ENCODE measurements at places on chromosomes 4 and X. TPM values are rescaled to one million over a fixed set of nuclear protein-coding genes. Genes with fewer than 3 reads are reported as not detected.

GRCh38 chr4:15765910-15766697, 12.0 kb upstream of the CD38 start:
- DNase-seq = no peak
- no peaks in the 10 kb centered on the region for H3K27me3 ChIP-seq
- H3K27ac ChIP-seq = no peak overlapping the region
- no peak overlapping the region for H3K4me3 ChIP-seq
- H3K4me1 ChIP-seq = no peaks in the 10 kb centered on the region

GRCh38 chr4:77248805-77249204, 91.8 kb downstream of the CCNG2 start:
- H3K4me1 ChIP-seq = no peaks in the 10 kb centered on the region
- H3K27me3 ChIP-seq = no peaks in the 10 kb centered on the region
- no peaks in the 10 kb centered on the region for H3K36me3 ChIP-seq
- H3K27ac ChIP-seq = no peak overlapping the region

DNA sequence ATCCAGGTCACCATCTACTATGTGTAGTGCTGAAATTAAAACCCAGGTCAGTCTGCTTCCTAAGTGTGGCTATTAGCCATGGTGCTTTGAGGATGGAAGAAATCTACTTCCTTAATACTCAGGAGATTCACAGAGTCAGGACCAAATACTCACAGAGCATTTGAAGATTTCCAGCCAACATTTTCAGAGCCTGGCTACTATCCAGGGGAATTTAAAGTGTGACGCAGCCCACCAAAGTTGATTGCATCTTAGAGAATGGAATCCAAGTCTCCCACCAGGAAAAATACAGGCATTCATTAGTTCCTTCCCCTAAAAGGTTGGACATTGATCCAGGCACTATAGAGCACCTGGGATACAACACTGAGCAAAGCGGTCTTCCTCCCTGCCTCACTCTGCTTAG, 83.8 kb downstream of the HS3ST1 start:
- no peak for DNase-seq
- no peak overlapping the region for H3K4me3 ChIP-seq
- H3K27me3 ChIP-seq = no peaks in the 10 kb centered on the region
- no peak overlapping the region for H3K27ac ChIP-seq
- no peaks in the 10 kb centered on the region for H3K4me1 ChIP-seq

- no peaks in the 10 kb centered on the region for H3K36me3 ChIP-seq
- H3K4me1 ChIP-seq = no peaks in the 10 kb centered on the region
- no peak overlapping the region for H3K27ac ChIP-seq
- H3K27me3 ChIP-seq = no peaks in the 10 kb centered on the region
- H3K4me3 ChIP-seq = no peak overlapping the region
- no peak for DNase-seq
Observed at GRCh38 chrX:13377550-13377934, 57.7 kb upstream of the ATXN3L start.

TECRL gene
- not detected for total RNA-seq

SLITRK4 gene
- 4.0 TPM for total RNA-seq

DNA sequence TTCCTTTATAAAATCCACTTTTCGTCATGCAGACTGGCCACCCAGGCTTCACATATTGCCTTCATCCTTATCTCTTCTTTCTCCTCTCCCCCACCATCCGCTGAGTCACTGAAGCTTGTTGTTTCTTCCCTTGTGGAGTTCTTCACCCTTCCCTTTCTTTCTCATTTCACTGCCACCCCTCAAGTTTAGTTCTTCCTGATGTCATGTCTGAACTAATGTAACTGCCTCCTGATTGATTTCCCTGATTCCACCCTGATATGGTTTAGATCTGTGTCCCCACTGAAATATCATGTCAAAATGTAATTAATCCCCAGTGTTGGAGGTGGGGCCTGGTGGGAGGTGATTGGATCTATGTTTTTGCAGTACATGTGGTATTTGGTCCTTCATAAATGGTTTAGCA, 151.4 kb downstream of the CPEB2 start:
- no peak for DNase-seq
- peaks cover 22% of the 10 kb centered on the region for H3K4me1 ChIP-seq
- H3K27ac ChIP-seq = no peak overlapping the region
- H3K36me3 ChIP-seq = no peaks in the 10 kb centered on the region
- H3K4me3 ChIP-seq = no peak overlapping the region

UPF3B gene
- total RNA-seq = 11.5 TPM

DNA sequence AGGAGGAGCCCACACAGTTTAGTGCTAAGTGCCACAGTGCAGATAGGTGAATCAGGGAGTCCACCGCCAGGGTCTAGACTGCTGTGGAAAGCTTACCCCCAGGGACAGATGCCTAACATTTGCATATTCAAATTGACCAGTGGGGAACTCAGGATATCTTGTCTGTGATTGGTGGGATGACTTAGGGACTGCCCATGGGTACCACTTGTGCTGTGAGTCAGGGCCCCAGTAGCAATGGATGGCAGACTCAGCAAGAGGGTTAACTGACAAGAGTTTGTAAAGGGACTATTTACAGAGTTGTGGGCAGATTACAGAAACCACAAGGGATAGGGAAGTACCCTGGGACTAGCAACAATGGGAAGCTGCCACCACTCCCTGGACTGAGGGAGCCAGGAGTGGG, 282.1 kb downstream of the BCOR start:
- peaks cover 7% of the 10 kb centered on the region for H3K27me3 ChIP-seq
- H3K4me1 ChIP-seq = peaks cover 38% of the 10 kb centered on the region
- no peak overlapping the region for H3K4me3 ChIP-seq
- peak; percentile 31 for DNase-seq
- no peak overlapping the region for H3K27ac ChIP-seq

BEND2 gene
- total RNA-seq = not detected

GRCh38 chr4:107856901-107857300, 32.2 kb downstream of the SGMS2 start:
- DNase-seq = no peak
- no peak overlapping the region for H3K4me3 ChIP-seq
- H3K36me3 ChIP-seq = no peaks in the 10 kb centered on the region
- H3K4me1 ChIP-seq = peaks cover 12% of the 10 kb centered on the region

DNA sequence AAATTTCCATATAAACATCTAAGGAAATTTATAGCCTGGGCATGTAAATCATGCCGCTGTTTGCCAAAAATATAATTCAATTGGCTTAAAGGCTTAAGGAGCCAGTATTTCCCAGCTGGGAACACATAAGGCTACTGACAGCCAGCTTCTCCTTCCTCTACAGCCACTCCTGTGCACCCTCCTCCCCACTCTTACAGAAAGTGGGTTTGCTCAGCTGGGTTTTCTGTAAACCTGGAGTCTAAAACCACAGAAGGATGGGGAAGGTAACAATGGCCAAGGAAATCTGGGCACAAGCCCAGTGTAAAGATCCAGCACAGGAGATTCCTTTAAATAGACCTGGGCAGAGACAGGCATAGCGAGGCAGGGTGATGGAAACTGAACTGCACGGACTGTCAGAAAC, 18.5 kb downstream of the ACSL1 start:
- H3K27me3 ChIP-seq = no peaks in the 10 kb centered on the region
- no peak overlapping the region for H3K4me3 ChIP-seq
- no peak overlapping the region for H3K27ac ChIP-seq
- no peak for DNase-seq

SLC2A9 gene
- total RNA-seq = not detected

PNMA6A gene
- 7.1 TPM for total RNA-seq

DNA sequence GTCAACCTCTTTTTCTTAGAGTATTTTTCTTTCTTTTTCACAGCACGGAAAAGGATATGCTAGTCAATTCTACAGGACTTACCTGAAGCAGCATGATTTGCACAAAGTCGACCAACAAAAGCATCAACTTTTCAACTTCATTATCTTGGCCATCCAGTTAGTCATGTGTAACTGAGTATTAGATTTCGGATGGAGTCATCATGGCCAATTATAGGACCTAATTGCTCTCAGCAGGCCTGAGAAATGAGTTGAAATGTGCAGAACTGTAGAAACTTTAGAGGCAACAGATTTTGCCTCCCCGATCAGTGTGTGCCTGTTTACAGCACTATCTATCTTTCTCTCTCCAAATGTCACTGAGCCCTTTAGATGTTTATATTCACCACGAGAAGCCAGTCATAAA, 41.0 kb downstream of the PCDH10 start:
- DNase-seq = no peak
- no peak overlapping the region for H3K27ac ChIP-seq
- H3K36me3 ChIP-seq = no peaks in the 10 kb centered on the region
- no peak overlapping the region for H3K4me3 ChIP-seq
- H3K4me1 ChIP-seq = no peaks in the 10 kb centered on the region
- H3K27me3 ChIP-seq = no peaks in the 10 kb centered on the region

GRCh38 chrX:7706032-7706431, 136.9 kb upstream of the VCX start:
- H3K27me3 ChIP-seq = no peaks in the 10 kb centered on the region
- no peak overlapping the region for H3K4me3 ChIP-seq
- H3K36me3 ChIP-seq = no peaks in the 10 kb centered on the region
- H3K27ac ChIP-seq = no peak overlapping the region
- DNase-seq = no peak

ABRAXAS1 gene
- 25.2 TPM for total RNA-seq

SPACA5 gene
- not detected for total RNA-seq

GPR82 gene
- not detected for total RNA-seq

GRCh38 chrX:10831716-10832502, 211.5 kb upstream of the MID1 start:
- H3K27me3 ChIP-seq = no peaks in the 10 kb centered on the region
- DNase-seq = no peak
- peaks cover 12% of the 10 kb centered on the region for H3K4me1 ChIP-seq
- H3K27ac ChIP-seq = no peak overlapping the region
- no peak overlapping the region for H3K4me3 ChIP-seq
- no peaks in the 10 kb centered on the region for H3K36me3 ChIP-seq

GRCh38 chrX:48573690-48574269, 504 bp upstream of the RBM3 start:
- no peaks in the 10 kb centered on the region for H3K27me3 ChIP-seq
- H3K27ac ChIP-seq = peak overlapping the region; percentile 45
- no peak for DNase-seq
- H3K4me3 ChIP-seq = peak overlapping the region; percentile 73

- H3K4me1 ChIP-seq = no peaks in the 10 kb centered on the region
- H3K4me3 ChIP-seq = no peak overlapping the region
- no peak for DNase-seq
- no peak overlapping the region for H3K27ac ChIP-seq
- no peaks in the 10 kb centered on the region for H3K36me3 ChIP-seq
Observed at GRCh38 chrX:54089191-54089590, 44.9 kb upstream of the PHF8 start.

CORIN gene
- total RNA-seq = not detected

- no peaks in the 10 kb centered on the region for H3K27me3 ChIP-seq
- no peak for DNase-seq
- H3K4me1 ChIP-seq = no peaks in the 10 kb centered on the region
- no peak overlapping the region for H3K27ac ChIP-seq
Observed at GRCh38 chr4:72935462-72935861, 134.1 kb downstream of the COX18 start.

TRIM61 gene
- 0.38 TPM for total RNA-seq

SLC38A5 gene
- total RNA-seq = 47.0 TPM

DNA sequence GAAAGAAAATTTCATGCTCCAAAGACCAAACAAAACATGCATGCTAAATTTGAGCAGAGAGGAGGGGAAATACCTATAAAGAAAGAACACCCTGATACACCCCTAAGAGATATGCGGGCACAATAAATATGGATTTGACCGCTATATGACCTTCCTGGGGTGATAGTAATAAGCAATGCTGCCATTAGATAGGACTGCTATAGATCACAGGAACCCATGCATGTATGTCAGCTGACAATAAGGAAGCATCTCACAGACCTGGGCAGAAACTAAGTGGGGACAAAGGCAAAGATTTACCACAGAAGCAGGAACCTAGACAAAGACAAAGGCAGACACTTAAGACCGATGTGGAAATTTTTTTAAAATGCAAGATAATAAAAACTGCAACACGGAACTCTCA, 21.3 kb downstream of the ZNF721 start:
- no peak overlapping the region for H3K4me3 ChIP-seq
- H3K36me3 ChIP-seq = no peaks in the 10 kb centered on the region
- no peak for DNase-seq
- no peaks in the 10 kb centered on the region for H3K27me3 ChIP-seq

DNA sequence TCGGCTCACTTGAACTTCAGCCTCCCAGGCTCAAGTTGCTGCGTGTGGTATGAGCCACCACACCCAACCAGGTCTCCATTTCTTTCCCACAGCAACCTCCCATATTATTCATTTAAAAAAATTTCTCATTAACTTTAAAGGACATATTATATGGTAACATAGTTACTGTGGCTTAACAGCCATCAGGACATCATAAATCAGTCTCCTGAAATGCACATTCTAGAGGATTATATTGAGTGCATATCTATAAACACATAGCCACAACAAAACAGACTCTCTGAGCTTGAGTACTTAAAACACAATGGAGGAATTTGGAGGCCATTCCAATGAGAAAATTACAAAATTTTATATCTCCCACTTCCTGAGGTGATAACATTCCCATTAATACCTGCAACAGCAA, 61.5 kb downstream of the CORIN start:
- H3K27me3 ChIP-seq = no peaks in the 10 kb centered on the region
- H3K27ac ChIP-seq = no peak overlapping the region
- no peaks in the 10 kb centered on the region for H3K4me1 ChIP-seq
- no peak for DNase-seq

DNA sequence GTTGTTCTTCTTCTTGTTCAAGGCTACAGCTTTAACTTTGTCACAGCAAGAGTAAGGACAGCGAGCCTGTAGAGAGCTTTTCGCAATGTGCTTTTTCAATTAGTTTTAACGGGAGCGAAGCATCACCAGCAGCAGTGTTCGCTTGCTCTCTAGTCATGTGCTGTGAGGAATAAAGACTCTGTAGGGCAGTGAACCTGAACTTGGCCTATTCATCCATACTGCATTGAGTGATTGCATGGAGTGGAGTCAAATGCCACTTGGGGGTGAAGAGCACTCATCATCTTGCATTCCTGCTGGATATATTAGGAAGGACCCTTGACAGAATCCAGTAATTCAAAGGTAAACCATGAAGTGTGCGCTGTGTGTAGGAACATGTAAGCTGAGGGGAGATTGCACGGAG, 240.0 kb downstream of the FRMPD4 start:
- no peaks in the 10 kb centered on the region for H3K36me3 ChIP-seq
- no peaks in the 10 kb centered on the region for H3K27me3 ChIP-seq
- H3K4me3 ChIP-seq = no peak overlapping the region
- H3K4me1 ChIP-seq = no peaks in the 10 kb centered on the region

GRCh38 chr4:5365071-5366008, 314.1 kb downstream of the STK32B start:
- no peaks in the 10 kb centered on the region for H3K27me3 ChIP-seq
- DNase-seq = peak; percentile 36
- peaks cover 7% of the 10 kb centered on the region for H3K4me1 ChIP-seq
- H3K27ac ChIP-seq = no peak overlapping the region

RADX gene
- 2.8 TPM for total RNA-seq

ZNF711 gene
- 18.5 TPM for total RNA-seq

DCLK2 gene
- total RNA-seq = 0.49 TPM

- DNase-seq = no peak
- no peak overlapping the region for H3K27ac ChIP-seq
Observed at GRCh38 chr4:182978152-182978827, 61.1 kb upstream of the DCTD start.

GPRIN3 gene
- total RNA-seq = 3.2 TPM

Data from GM23338 (cell line).